NCI-H1105 (cell line): ENCODE measurements at places on chromosomes 7 and 10.
A peak's percentile ranks its signal among the peaks of the same experiment; 100 is the strongest.

- no peak for DNase-seq
Measured at GRCh38 chr7:125136755-125137532, 207.3 kb upstream of the POT1 start.

GRCh38 chr10:131862548-131862947, 38.3 kb upstream of the PPP2R2D start:
- DNase-seq = no peak

- no peak for DNase-seq
Measured at GRCh38 chr7:78172267-78172757, 373.7 kb downstream of the PHTF2 start.

DNA sequence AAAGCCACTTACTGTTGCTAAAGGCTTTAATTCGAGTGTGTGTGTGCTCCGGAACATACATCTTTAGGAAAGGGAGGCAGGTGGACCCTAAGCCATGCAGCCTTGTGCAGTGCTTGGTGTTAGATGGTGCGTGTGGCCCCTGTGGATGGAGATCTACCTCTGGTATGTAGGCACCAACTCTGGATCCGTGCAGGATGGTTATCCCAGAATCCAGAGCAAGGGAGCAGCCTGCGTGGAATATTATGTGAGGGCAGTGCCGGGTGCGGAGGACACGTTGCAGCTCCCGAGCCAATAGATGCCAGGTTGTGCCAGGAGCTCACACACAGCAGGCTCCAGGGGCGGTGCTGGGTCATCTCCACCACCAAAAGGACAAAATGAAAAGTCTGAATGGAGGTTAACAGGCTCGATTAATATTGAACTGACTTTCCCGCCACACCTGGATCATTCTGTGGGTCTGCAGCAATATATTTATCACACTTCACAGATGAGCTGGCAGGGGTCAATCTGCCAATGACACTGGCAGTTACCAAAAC, 143.0 kb upstream of the NPS start:
- no peak for DNase-seq

DNA sequence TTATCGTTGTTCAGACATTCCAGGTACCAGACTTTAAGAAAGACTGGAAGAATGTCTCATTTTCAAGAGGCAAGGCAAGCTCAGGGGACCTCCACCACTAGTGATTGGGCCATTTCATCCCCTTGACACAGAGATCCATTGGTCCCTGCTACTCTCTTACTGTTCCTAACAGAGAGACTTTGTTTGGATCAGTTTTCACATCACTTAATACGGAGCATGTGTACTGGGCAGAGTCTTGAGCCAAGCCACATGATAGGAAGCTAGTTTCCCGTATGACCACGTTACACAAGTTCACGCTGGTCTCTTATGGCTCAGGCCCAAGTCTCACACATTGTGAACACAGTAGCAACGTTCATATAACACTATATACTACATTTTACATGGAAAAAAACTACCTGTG, 269.9 kb downstream of the BAMBI start:
- no peak for DNase-seq

GRCh38 chr10:69801094-69801433, 642 bp upstream of the COL13A1 start:
- DNase-seq = peak; percentile 35

GRCh38 chr10:104483582-104483981, 129.9 kb downstream of the CFAP58 start:
- DNase-seq = no peak

GRCh38 chr7:66790196-66790595, 49.7 kb downstream of the RABGEF1 start:
- DNase-seq = no peak

DNA sequence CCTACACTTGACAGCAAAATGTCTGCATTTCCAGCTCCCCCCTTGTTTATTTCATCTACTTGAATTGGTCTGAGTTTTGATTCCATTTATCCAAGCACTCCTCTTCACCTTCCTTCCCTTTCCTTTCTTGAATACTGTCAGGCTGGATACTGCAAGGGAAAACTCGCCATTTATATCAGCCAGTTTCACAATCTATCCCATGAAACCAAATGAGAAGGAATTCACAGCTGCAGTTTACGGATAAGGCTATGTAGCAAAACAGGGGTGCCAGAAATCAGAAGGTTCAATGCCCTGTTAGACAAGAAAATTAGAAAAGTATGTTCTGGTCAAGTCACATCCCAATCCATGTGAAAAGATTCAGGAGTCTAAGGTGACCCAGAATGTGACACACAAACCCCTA, 28.1 kb downstream of the CCDC6 start:
- no peak for DNase-seq

DNA sequence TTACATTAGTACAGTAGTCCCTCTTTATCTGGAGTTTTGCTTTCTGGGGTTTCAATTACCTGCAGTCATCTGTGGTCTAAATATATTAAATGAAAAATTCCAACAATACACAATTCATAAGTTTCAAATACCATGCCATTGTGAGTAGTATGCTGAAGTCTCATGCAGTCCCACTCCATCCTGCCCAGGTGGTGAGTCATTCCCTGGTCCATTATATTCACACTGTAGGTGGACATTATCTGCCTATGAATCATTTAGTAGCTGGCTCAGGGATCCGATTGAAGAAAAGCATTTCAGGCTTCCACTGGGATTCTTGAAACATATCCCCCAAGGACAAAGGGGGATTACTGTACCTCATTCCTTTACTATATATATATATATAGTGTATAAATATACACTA, 298.2 kb upstream of the GALNT17 start:
- no peak for DNase-seq

DNA sequence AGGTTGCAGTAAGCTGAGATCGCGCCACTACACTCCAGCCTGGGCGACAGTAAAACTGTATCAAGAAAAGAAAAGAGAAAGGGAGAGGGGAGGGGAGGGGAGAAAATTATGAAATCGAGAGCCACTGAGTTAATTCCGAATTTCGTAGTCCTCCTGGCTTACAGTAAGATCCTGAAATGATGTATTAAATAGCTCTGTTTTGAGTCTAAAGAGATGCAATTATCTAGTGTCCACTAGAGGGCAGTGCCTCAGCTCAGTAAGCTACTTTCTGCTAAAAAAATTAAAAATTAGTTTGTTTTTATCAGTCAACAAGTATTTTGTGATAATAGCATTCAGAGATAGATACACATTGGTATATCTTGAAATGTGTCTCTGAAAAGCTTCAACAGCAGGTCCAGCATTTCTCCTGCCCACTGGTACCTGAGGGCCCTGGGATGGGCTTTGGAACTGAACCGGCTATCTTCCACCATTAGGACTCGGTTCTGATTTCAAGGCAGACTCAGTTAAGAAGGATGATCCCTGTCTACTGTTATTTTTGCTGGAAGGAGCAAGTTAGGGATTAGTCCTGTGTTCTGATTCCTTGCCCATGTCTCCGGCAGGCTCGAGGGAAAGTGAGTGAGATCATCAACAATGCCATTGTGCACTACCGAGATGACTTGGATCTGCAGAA, 19.5 kb downstream of the TSPAN33 start:
- DNase-seq = peak; percentile 2

- no peak for DNase-seq
Measured at GRCh38 chr7:150957133-150958020, 20.7 kb downstream of the KCNH2 start.

DNA sequence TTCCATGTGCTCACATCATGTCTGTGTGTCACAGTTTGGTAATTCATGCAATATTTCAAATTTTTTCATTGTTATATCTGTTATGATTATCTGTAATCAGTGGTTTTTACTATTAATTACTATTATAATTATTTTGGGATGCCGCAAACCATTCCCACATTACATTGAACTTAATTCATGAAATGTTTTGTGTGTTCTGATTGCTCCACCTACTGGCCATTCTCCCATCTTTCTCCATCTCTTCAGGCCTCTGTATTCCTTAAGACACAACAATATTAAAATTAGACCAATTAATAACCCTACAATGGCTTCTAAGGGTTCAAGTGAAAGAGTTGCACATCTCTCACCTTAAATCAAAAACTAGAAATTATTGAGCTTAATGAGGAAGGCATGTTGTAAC, 398.5 kb downstream of the PCDH15 start:
- DNase-seq = no peak

DNA sequence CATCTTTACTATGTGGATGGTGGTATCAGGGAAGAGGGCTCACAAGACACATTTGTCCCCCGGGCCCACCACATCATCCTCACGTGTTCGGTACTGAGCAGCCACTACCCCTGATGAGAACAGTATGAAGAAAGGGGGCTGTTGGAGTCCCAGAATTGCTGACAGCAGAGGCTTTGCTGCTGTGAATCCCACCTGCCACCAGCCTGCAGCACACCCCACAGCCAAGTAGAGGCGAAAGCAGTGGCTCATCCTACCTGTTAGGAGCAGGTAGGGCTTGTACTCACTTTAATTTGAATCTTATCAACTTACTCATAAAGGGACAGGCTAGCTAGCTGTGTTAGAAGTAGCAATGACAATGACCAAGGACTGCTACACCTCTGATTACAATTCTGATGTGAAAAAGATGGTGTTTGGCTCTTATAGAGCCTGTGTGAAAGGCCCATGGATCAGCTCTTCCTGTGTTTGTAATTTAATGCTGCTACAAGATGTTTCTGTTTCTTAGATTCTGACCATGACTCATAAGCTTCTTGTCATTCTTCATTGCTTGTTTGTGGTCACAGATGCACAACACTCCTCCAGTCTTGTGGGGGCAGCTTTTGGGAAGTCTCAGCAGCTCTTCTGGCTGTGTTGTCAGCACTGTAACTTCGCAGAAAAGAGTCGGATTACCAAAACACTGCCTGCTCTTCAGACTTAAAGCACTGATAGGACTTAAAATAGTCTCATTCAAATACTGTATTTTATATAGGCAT, 9.1 kb upstream of the CSGALNACT2 start:
- no peak for DNase-seq

- DNase-seq = no peak
Measured at GRCh38 chr10:113967126-113967525, 76.5 kb upstream of the ADRB1 start.

- no peak for DNase-seq
Measured at GRCh38 chr7:3267966-3268690, 32.9 kb upstream of the SDK1 start.

DNA sequence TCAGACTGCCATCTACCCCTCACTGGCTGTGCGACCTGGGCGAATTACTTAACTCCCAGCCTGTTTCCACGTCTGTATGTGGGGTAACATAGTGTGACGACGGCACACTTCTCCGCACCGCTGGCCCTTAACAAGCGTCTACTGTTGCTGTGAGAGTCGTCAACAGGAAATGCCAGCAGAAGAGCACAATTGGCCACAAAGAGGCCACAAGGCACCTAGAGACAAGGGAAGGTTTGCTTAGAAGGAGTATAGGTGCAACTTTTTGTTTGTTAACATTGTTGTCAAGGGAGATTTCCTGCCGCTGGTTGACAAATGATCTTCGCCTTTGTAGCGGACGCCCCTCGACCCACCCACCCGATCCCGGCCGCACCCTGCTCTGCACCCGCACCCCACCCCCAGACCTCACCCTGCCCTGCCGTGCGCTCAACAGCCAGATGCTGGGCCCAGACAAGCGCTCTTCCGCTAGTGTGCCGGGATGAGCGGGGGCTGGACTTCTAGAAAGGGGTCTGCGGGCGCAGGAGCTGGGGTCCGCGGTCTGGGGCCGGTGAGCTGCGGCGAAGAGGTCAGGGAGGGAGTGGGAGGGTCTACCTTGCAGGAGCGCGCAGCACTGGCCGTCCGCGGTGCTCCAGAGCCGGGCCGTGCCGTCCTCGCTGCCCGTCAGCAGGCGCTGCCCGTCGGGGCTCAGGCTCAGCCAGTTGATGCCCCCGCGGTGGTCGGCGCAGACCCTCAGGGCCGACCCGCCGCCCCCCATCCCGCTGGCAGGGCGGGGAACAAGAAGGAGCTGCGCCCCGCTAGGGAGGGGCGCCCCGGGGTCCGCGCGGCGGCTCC, 785 bp downstream of the WDR86 start:
- DNase-seq = no peak
